Activated CD4-positive, alpha-beta T cell treated with anti-CD3 and anti-CD28 coated beads, Interleukin-2, amount 50 U/mL, for 24 hours (primary cell): ENCODE measurements at places on chromosomes 16 and 17.

DNA sequence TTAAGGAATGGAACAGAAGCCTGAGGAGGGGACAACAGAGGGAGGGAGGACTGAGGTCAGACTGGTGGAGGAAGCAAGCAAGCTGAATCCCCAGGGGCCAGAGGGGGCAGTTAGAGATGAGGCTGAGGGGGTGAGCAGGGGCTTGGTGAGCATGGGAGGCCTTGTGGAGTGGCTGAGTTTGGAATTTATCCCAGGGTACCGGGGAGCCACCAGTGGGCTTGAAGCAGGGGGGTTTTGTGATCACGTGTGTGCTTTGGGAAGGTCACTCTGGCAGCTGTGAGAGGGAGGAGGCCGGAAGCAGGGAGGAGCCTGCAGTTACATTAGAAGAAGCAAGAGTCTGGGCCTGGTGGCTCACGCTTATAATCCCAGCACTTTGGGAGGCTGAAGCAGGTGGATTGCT lies 9.8 kb upstream of the CTCF start:
- no peak for DNase-seq

GRCh38 chr16:2007081-2007836 lies 2.4 kb downstream of the ZNF598 start:
- DNase-seq: no peak

GRCh38 chr17:44409309-44410028 lies 20.0 kb upstream of the ITGA2B start:
- no peak for DNase-seq

DNA sequence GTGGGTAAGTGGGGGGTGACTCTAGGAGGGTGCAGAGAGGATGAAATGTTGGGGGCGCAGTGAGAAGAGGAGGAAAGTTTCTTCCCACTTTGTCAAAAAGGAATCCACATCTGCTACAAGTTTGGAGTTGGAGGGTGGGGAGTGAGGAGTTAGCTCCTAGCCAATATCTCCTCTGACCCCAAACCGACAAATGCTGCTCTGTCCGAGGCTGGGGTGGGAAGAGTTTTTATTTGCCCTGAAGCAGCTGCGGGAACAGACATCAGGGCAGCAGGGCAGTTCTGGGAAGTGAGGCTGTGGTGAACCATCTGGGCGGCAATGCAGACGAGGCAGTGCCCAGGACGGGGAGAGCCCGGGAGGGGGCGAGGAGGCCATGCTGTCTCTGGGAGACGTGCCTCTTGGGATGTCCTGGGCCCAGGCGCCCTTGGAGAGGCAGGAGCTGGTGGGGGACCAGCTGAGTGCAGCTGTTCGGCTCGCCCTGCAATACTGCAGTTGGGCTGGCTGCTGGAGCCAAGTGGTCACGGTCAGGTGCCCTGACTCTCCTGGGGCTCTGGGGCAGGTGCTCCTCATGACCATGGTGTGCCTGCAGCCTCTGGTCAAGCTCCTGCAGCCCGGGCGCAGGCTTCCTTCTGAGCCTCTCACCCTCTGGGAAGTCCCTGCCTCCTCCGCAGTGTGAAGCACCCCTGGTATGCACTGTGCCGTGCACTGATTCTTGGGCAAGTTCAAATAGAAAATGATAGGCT lies 6.4 kb upstream of the SOCS3 start:
- no peak for DNase-seq

- no peak for DNase-seq
Measured at GRCh38 chr17:32803544-32803943, 73.4 kb downstream of the MYO1D start.

DNA sequence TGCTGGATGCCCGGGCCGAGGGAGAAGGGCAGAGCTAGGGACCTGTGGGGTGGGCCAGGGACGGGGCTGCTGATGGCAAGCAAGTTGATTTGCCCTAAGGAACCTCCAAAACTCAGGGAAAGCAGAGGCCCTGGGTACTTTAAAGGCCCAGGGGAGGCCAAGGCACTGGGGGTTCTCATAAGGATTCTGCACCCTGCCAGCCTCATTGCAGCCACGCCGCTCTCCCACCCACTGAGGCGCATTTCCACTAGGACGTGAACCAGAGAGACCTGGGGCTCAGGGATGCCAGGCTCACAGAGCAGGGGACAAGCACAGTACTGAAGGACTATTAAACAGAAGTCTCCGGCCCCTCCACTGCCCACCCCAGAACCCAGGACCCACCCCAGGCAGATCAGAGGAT lies 39.4 kb upstream of the RBFOX3 start:
- DNase-seq: no peak
